Right ventricle myocardium superior (tissue), 1 donor: ENCODE measurements at places on chromosomes 5 and 9. TPM values are rescaled to one million over a fixed set of nuclear protein-coding genes. Genes with fewer than 3 reads are reported as not detected.

GRCh38 chr9:78606001-78606379 is 309.1 kb downstream of the PSAT1 start:
- DNase-seq: no peak

- no peak for DNase-seq
These were observed 75.8 kb upstream of the CDH12 start for GRCh38 chr5:22928821-22929482.

DNA sequence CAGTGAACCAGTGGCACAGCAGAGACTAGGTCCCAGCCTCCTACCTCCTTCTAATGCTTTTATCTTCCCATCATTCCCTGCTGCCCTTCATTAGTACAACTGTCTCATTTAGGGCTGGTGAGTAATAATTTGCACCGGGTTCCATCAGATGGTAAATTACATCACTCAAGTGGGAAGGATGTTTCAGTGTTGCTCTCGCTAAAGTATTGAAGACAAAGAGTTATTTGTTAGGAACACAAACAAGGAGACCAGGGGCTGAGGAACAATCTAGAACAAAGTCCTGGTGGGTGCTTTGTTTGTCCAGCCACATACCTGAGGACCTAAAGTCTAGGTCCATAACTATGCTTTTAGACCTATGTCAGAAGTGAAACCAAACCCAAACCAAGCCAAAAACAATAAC is 52.4 kb downstream of the SEC61B start:
- DNase-seq: no peak

DNA sequence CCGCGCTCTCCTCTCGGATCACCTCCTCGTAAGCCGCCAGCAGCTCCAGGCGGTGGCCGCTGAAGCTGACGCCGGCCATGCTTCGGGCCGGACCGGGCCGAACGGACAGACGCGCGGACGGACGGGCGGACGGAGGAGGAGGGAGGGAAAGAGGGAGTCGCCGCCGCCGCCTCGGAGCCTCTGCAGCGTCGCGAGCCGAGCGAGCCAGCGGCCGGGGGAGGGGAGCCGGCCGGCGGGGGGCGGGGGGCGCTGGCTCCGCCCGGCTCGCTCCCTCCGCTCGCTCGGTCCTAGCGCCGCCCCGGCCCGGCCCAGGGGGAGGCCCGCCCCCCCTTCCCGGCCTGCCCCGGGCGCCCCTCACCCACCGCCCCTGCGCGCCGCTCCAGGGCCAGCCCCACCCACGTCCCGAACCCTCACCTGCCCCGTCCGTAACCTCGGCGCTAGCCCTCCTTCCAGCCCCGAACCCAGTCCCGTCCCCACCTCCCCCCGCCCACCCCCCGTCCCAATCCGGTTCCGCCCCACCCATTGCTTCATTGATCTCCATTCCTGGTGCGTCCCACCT is at the start of gene DBN1:
TSS of gene DBN1 (minus strand) at position 192 of the 559 bp plus-strand sequence. CDS start at position 79, 113 bp downstream.
- DNase-seq: peak; percentile 71

GRCh38 chr5:145981589-145982571 is 45.5 kb downstream of the SH3RF2 start:
- no peak for DNase-seq

DNA sequence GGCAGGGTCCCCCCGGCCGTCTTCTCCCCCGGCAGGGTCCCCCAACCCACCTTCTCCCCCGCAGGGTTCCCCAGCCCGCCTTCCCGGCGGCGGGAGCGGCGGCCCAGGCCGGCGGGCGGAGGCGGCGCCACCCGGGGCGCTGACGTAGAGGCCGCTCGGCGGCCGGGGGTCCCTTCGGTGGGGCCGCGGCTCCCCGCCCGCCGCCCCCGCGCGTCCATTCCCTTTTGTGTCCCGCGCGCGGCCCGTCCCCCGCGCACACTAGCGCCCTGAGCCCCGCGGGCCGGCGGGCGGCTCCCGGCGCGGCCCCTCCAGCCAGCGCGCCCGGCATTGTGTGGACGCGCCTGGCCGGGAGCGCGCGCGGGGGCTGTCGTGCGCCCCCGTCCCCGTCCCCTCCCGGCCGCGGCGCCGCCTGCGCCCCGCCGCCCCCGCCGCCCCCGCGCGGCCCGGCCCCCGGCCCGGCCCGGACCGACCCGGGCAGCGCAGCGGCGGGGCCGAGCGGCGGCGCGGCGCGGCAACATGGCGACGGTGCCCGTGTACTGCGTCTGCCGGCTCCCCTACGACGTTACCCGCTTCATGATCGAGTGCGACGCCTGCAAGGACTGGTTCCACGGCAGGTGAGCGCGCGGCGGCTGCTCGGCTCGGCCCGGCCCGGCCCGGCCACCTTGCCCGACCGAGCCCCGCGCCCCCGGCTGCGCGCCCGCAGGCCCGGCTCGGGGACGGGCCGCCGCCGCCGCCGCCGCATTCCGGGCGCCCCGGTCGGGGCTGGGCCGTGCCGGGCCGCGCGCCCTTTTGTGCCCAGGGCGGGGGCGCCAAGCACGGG is at the start of gene PHF2:
TSS of gene PHF2 (plus strand) at position 327 of the 820 bp plus-strand sequence. CDS start at position 517, 190 bp downstream.
- no peak for DNase-seq

Gene PCDHA11
- total RNA-seq: not detected

Gene ANKRD31
- 0.08 TPM for total RNA-seq

Gene HMGCR
- 7.6 TPM for total RNA-seq

Gene OMD
- 4.2 TPM for total RNA-seq

Gene UBAC1
- 107 TPM for total RNA-seq

Gene PALM2AKAP2
- 87.5 TPM for total RNA-seq
